ENCODE measurements at places on chromosomes 11 and 22.

GRCh38 chr22:27460591-27461347, 340.8 kb downstream of the MN1 start:
- DNase-seq: peak; percentile 62

DNA sequence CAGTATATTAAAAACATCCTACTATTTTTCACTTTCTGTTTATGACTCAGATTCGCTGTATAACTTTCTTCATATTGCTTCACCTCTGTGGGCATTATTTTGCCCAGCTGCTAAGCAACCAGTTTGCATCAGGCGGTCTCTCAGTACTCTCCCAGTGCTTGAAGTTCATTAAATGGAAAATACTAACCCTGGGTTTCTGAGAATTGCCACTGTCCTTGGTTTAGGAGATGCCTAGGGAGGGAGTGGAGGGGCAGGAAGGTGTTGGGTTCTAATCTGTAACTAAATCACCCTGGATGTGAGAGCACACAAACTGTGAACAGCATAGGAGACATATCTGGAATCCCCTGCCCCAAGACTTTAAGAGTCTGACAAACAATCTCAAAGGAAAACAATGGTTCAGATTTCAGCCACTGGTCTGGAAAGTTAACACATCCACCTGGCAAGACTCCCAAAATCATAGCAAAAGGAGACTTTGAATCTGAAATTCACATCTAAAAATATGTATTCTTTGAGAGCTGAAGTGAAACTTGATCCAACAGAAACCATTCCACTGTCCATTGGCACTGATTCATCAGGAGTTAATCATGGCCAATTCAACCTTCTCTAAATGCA, 540.0 kb downstream of the SOX6 start:
- no peak for DNase-seq

GRCh38 chr11:28176351-28176750, 68.2 kb downstream of the METTL15 start:
- DNase-seq: no peak

- no peak for DNase-seq
Measured at GRCh38 chr11:20248871-20249270, 88.6 kb upstream of the DBX1 start.

DNA sequence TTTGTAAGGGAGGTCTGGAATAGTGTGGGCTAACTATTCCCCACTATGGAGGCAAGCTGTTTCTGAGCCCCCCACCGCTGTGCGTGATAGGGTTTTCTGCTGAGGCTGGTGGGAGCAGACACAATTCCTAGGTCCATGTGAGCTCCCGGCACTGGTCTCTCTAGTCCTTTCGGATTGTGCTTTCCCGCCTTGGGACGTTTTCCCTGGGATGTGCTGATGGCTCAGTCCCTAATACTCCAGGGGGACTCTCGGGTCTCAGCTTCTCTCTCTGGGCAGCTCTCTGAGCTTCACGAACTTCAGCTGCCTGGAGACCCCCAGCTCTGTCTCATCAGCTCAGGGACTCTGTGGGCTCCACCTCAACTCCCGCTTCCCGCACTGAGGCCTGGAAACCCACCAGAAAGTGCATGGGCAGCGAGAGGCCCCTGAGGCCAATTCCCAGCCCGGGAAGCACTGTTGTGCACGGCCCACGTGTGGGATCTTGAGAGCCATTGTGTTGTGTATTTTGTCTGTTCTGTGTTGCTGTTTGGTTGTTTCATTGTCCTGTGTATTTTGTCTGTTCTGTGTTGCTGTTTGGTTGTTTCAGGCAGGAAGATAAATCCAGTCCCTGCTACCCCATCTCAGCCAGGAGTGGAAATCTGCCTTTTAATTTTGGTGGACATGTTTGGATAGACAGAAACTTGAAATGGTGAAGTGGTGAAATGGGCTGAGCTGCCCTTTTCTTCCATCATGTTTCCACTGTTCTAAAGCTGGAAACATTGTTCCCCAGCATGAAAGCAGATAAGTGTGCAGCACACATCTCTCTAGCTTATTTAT, 12.7 kb upstream of the TNNT3 start:
- no peak for DNase-seq

DNA sequence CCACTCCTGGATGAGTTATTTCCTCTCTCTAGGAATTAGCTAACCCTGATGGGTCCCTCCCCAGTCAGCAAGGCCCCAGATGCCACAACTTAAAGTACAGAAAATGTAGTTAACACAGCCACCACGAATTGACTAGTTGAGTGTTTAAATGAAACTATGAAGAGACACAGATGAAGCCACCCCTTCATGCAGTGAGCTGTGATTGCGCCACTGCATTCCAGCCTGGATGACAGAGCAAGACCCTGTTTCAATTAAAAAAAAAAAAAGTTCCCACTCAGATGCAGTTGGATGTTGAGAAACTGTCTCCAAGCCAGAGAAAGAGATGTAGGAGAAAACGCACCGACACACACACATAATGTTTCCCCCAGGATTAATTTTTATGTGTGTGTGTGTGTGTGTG, 53.3 kb downstream of the SCN3B start:
- DNase-seq: no peak

DNA sequence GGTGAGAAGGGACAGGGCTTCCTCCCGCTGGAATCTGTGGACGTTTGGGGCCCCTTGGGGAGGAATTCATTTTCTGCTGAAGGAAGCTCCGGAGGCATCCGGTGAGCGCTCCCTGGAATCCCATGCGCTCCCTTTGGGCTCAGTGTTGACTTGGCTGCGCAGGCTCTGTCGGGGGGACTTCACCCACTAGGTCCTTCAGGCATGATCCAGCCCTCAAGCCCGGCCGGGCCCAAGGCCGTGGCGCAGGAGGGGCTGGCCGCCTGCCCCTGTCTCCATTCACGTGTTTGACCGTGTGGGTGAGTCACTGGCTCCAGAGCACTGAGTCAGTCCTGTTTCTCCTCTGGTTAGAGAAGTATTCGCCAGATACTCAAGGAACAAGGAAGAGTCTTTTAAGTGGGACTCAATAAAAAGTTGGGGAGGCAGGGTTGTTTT, 1.4 kb downstream of the CTTN start:
- no peak for DNase-seq

DNA sequence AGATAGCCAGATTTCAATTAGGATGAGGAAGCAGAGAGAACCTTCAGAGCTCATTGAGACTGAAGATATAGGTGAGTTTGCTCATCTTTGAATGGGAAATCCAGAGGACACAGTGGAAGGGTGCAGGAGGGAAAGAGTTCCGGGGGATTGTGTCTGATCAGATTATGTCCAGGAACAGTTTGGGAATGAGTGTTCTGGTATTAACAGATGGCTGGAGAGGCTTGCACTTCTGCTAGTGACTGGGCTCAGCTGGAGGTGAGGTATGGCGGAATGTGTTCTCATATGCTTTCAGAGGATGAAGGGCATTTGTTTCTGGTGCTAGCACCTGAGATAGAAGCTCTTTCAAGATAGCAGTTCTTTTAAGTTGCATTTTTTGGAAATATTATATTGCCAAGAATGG, 27.6 kb downstream of the ALKBH3 start:
- DNase-seq: no peak

DNA sequence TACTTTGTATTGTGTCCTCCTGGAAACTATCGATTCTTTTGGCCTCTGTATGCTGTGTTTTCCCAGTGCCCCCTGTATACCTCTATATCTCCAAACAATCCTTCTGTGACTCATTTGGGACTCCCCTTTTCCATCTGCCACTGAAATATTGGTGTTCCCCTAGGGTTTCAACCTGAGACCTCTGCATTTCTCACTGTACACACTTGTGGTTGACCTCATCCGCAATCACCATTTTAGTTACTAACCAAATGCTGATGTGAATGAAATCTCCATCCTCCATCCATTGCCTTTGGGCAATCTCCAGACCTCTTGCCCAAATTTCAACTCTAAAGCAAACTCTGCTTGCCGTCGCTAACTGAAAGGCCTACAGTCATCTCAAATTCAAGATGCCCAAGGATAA, 190.6 kb upstream of the PLET1 start:
- DNase-seq: no peak

DNA sequence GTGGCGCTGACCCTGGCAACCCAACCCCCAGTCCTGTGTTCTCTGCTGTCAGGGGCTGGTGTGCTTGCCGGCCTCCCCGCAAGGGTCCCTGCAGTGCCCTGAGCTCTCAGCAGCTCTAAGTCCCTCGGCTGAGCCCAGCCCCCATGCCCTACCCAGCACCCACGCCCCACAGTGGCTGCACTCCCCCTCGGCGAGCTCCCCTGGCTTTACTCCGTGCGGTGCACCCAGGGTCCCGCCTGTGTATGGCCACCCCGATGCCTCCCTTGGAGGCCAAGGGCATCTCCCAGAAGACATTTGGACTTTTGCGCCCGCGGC, 72.5 kb upstream of the SHISAL1 start:
- DNase-seq: no peak
